ENCODE measurements at places on chromosomes 1 and 21.

GRCh38 chr21:33642896-33643657 is 776 bp downstream of the ITSN1 start:
- DNase-seq = peak; percentile 38

DNA sequence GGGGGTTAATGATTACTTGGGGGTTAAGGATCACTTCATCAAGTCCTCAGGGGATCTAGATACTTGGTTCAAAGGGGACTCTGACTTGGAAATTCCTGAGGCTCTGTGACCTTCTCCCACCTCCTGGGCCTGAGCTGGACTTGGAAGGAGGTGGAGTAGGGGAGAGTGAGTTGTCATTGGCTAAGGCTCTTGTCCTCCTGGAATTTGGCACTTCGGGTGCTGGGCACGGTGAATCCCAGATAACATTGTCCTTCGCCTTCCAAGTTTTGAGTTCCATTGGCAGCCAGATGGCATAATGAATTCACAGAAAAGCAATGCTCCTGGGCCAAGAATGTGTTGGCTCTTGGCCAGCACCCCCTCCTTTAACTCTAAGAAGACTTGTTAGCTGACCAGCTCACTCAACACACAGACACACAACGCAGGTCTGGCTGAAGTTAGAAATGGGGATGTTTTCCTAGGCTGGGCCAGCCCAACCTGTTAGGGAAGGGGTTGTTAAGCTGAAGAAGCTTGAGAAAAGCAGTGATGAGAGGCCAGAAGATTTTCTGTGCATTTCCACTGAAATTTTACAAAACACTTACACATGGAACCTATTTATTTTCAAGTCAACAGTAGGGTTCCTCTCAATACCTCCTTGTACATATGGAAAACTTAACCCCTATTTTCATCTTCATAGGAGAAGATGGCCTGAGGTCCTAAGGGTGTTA is 29.7 kb downstream of the SLC26A9 start:
- no peak for DNase-seq

DNA sequence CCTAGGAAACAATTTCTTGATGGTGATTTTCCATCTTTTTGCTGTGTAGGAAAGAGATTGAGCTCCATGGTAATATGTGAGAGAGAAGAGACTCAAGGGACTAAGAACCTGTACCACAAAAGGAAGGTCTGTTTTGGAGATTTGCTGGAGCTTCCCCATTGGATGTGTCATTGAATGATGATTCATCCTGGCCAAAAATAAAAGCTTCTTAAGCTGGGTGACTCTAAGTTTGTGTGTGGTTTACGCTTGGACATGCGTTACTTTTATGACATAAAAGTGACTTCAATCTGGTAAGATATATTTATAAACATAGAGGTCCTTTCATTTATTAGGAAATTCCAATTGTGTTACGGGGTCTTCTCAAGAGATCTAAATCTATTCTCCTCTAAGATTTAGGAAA is 17.4 kb upstream of the IL19 start:
- DNase-seq = no peak

DNA sequence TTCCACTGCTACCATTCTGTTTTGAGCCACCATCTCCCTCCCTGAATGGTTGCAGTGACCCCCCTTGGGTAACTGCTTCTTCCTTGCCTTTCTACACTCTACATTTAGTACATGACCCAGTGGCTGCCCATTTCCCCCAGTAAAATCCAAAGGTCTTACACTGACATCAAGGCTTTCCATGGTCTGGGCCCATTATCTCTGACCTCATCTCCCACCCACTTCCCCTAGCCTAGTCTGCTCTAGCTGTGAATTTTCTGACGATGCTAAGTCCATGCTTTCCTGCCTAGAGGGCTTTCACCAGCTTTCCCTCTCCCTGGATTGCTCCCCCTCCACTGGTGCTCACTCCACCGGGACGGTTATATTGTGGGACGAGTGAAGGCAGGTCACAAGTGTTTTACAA is 219.2 kb downstream of the RYR2 start:
- no peak for DNase-seq

DNA sequence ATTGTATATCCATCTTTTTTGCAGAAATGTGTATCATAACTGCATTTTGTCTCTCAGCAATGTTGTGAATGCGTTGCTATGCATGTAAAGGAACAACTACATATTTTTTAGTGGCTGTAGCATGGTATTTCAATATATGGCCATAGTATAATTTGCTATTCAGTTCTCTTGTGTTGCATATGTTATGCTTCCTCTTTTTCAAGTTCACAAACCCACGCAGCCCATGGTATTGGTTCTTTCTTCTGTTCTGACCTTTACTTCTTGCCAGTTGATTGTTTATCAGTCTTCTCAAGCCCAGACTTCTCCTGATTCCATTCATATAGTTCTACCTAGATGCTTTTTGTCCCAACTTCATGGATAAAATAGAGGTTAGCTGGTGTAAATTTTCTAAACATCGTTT is 6.1 kb downstream of the SLC22A15 start:
- no peak for DNase-seq

- DNase-seq = no peak
These were observed 189.1 kb downstream of the KAZN start for GRCh38 chr1:14787604-14788003.

DNA sequence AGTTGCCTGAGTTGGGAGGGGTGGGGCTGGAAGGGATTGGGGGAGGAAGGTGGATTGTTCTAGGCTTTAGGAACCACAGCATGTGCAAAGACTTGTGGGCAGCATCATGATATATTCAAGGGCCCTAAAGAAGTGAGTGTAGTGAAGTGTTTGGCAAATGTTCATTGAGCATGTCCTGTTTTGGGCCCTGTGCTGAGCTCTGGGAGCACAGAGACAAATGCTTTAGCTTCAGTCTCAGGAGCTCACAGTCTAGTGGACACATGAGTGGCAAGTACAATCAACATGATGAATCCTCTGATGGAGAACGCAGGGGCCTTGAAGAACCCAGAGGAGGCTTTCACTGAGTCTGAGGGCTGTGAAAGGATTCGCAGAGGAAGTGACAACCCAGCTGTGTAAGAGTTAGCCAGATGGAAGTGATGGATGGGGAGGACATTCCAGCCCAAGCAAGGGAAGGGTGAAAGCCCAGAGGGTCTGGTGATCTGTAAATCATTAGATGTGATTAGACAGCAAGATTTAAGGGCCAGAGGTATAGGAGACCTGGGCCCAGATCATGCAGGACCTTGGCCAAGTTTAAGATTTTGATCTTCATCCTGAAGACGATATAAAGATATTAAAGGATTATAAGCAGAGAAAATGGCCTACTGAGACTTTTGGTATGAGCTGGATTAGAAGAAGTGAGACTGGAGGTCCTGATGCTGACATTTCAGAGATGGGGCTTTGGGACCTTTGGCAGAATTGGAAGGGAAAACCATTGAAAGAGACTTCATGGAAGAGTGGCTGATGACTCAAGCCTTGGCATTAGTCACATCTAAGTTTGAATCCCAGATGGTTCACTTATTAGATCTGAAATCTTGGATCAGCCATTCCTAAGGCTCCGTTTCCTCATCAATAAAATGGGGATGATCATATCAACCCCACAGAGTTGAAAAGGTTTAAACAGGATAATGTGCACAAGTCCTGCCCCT is 4.6 kb downstream of the IPO13 start:
- DNase-seq = no peak

DNA sequence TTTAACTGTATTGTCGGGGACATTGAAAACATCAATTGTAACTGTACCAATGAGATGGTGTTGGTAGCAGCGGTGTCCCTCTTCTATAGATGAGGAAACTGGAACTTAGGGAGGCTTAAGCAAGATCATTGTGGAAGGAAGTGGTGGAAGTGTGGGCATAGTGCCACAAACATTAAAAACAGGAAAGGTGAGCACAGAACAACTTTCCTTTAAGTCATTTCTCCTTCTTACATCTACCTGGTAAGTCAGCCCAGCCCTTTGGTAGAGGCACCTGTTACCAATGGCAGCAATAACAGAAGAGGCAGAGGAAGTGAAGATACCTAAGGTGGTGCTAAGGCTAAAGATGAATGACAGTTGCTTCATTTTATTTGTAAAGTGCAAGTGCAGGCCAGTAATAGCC is 12.0 kb upstream of the CTSS start:
- DNase-seq = no peak

- no peak for DNase-seq
These were observed 86.7 kb downstream of the USP24 start for GRCh38 chr1:55128418-55128995.

DNA sequence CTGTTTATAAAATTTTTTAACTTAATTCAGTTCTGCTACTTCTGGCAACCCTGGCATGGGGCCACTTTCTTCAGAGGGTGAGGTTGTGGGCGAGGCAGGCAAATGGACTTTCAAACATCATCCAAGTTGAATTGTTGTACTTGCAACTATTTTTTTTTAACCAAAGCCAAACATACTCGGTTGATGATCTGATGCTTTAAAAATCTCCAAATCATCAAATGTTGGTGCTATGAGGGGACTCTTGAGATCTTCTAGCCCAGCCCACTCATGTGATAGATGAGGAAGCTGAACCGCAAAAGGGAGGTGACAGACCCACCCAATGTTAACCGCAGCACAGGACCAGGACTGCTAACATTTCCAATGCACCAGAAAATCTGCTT is 6.7 kb downstream of the SLC1A7 start:
- no peak for DNase-seq

- DNase-seq = no peak
These were observed 1.7 kb downstream of the WNT9A start for GRCh38 chr1:227945891-227946623.
